ENCODE measurements at places on chromosomes 2 and 18.

GRCh38 chr2:150555611-150556356, 68.3 kb upstream of the RND3 start:
- DNase-seq = no peak

- DNase-seq = no peak
Observed at GRCh38 chr2:135485441-135485840, 45.6 kb downstream of the ZRANB3 start.

- no peak for DNase-seq
Observed at GRCh38 chr18:76463358-76463757, 31.7 kb downstream of the ZNF516 start.

- no peak for DNase-seq
Observed at GRCh38 chr2:219385958-219386520, 1.7 kb downstream of the DNPEP start.

DNA sequence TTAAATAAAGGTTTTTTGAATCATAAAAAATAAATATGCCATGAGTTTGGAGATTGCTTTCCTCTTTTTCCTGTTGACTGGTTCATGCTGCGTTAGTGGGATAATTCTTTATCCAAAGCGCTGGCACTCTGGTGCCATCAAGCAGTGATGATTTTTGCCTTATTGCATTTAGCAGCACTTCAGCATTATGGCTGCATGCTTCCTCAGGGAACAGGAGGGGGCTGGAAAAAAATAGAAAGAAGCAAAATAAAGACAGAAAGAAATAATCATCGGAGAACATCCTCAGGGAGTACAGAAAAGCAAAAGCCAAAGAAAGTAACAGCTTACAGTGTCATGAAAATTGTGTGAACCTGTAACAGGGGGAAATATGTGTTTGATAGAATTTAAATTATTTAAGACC, 1408.2 kb upstream of the PIK3C3 start:
- no peak for DNase-seq

DNA sequence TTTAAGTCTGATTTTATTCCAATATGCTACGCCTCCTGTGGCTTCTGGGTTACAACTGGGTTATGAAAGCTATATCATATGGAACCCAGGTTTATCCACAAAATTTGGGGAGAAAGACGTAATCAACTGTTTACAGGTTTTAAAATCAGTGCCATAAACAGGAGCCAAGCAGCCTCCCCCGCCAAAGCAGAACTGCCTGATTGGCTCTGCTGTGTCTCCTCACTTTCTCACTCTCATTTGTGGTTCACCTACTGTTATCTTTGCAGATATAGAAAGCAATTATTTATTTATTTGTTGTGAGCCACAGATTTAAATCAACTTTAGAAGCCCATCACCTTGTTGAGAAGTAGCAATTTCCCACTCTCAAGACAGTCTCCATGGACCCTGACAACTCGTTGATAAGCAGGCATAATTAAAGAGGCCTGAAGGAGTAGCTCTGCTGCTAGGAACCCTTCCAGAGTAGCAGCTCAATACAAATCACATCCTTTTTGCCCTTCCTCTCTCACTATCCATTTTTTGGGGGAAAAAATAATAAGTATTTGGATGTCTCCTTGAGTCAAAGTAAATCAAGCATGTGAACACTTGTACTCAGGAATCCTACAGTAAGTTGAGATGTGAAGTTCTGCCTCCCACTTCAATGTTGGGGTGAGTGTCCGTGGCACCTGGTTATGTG, 191.0 kb upstream of the CCDC150 start:
- DNase-seq = no peak

DNA sequence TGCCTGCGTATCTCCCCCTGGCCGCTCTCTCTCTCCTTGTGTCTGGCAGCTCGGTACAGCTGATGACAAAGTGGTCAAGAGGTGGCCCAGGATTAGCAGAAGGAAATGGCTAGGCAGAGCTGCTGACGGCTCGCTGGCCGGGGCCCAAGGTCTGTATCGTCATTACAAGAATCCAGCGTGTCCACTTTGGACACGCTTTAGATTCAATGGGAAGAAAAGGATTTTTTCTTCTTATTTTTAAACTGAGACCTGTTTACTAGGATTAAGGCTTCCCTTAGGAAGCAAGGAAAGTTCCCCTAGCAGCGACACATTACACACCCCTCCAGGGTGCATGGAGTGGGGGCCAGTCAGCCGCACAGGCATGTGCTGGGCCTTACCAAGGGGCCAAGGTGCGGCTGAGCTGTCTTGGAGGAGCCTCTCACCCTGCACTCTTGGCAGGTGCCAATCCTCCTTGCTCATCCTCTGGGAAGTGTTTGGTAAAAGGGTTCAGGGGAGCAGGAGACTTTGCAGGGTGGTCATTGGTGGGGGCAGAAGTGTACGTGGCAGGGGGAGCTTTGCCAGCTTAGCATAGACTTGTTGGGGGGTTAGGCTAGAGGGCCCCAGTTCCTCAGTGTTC, 76.8 kb downstream of the POLR1A start:
- no peak for DNase-seq

DNA sequence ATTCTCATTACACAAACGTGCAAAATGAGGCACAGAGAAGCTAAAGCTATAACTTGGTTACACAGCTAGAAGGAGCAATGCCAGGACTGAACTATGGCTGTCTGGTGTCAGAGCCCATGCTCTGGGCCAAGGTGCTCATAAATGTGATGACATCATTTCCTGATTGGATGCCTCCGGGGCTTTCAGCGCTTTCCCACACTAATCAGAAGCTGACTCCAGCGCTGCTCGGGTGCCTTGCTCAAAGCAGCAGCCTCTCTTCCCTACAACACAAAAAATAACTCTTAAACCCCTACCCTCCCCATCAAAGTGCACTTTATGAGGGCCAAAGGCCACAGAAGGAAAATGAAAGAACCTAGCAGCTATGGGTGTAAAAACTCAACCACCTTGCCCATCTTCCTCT, 90.7 kb downstream of the STK39 start:
- no peak for DNase-seq

DNA sequence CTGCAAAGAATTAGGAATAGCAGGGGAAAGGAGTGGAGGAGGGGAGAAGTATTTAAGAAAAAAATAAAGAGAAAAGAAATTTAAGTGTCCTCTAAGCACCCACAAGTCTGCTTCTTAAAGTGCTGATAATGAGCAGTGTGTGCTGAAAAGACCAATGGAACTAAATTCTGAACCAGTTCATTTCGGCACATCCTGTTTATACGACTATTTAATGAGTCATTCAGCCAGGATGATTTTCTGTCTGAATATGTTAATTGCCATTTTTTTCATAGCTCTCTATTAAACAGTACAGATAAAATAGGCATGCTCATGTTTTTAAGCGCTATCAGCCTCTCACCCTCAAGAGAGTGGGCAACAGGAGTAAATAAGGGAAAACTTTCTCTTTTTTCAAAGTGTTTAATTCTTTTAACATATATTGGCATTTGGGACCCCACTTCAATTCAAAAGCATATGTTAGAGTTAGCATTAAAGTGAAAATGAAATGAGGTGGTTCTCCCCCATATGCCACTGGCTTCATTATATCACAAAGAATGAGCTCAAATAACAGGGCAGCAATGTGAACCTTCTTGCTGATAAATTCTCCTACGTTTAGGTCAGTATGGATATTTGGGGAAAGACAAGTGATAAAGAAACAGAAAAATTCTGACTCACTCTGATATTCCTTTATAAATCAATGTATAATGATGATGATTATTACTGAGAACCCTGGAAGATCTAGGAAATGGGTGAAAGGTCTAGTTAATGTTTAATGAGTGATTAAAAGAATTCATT, 87.5 kb downstream of the TCF4 start:
- no peak for DNase-seq

- DNase-seq = no peak
Observed at GRCh38 chr2:203897544-203897943, 30.0 kb downstream of the CTLA4 start.

DNA sequence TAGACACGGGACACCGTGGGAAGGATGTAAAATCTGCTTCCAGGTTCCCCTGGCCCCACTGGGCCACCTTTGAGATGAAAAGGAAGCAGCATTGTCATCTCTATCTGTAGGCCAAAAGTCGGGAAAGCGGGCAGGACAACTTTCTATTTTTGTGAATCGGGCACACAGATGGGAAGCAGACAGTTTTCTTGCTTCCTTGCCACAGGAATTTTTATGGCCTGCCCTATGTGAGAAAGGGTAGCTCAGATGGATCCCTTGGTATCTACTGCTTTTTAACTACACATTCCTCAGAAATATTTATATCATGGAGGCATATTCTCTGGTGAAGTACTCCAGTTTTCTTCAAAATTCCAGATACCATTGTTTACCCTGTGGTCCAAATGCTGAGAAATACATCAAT, 735.5 kb downstream of the CBLN2 start:
- no peak for DNase-seq

GRCh38 chr2:100998235-100998573, 3.9 kb upstream of the RPL31 start:
- DNase-seq = no peak

- no peak for DNase-seq
Observed at GRCh38 chr18:45839414-45840395, 14.2 kb downstream of the SIGLEC15 start.

DNA sequence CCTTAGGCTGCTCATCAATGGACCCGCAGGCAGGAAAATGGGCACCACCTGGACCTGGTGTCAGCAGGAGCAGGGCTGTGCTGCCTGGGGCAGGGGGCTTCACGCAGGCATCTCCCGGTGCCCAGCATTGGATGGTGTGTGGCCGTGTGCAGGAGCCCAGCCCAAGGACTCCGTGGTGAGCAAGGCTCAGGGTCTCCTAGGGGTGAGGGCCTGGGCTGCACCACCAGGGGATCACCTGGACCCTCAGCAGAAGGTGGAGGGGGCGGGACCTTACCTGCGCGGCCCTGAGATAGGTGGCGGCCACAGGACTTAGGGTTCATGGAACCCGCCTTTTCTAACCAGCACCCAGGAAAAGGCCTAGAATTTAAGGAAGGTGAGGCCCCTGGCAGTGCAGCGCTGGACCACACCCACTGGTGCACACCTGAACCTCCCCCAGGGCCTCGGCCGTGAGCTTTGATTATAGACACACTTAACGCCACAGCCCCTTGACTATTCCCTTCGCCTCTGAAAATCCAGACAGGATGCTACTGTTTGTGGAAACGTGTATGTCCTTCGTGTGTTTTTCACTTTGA, 89.0 kb downstream of the TMEM18 start:
- no peak for DNase-seq

GRCh38 chr2:69437751-69438154, 518 bp upstream of the NFU1 start:
- no peak for DNase-seq

DNA sequence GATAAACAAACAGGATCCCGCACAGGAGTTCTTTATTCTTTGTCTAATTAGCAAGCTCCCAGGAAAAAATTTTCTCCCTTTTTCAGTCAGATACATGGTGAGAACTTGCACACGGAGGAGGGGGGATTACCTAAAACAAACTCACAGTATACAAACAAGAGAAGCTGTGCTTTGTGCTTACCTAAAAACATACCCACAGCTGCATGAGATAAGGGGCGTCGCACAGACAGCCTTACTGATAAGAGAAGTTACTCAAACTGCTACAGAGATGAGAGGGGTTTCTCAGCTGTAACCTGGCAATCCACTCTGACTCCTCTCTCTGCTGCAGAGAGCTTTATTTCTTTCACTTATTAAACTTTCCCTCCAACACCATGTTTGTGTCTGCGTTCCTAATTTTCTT, 32.9 kb upstream of the ST3GAL5 start:
- DNase-seq = no peak

DNA sequence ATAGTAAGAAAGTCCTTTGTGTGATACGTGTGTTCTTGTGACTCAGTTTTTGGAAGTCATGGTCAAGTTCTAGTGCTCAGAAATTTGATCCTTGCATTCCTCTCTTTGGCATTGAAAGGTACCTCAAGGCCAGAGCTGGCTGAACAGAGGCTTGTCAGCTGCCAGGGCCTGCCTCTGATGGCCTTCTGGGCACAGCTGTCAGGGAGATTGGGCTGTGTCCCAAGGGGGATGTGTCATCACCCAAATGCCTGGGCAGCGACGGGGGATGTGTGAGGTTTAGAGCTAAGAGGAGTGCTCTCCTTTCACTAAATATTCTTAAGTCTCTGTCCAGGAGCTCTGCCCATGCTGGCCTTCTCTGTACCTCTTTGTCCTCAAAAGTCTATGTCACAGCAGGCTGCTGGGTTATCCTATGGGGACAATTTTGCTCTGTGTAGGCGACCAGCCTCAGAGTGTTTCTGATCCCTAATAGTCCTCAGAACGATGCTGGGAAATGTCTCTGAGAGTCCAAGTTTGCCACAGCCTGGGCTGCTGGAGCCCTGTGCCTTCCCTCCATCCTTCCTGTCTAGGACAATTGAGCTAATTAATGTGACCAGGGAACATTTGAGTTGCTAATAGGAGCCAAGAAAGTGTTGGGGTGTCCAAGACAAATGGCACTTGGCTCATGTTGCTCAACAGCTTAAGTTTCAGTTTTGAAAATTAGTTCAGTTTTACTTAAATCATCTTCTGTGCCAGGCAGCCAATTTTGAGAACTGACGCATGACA, 115.4 kb upstream of the ZNF521 start:
- DNase-seq = no peak

DNA sequence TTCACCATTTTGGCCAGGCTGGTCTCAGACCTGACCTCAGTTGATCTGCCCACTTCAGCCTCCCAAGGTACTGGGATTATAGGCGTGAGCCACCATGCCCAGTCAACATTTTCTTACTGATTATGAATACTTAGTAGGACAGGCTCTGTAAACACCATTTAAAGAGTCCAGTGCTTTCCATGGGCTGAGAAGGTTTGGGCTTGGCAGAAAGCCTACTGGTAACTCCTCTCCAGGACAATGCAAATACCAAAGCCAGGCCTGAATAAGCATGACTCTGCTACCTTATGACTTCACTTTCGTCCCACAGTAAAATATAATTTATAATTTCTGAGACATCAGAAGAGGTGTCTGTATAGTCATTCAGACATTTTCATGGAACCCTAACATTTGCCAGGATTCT, 60.2 kb upstream of the FAM117B start:
- no peak for DNase-seq

DNA sequence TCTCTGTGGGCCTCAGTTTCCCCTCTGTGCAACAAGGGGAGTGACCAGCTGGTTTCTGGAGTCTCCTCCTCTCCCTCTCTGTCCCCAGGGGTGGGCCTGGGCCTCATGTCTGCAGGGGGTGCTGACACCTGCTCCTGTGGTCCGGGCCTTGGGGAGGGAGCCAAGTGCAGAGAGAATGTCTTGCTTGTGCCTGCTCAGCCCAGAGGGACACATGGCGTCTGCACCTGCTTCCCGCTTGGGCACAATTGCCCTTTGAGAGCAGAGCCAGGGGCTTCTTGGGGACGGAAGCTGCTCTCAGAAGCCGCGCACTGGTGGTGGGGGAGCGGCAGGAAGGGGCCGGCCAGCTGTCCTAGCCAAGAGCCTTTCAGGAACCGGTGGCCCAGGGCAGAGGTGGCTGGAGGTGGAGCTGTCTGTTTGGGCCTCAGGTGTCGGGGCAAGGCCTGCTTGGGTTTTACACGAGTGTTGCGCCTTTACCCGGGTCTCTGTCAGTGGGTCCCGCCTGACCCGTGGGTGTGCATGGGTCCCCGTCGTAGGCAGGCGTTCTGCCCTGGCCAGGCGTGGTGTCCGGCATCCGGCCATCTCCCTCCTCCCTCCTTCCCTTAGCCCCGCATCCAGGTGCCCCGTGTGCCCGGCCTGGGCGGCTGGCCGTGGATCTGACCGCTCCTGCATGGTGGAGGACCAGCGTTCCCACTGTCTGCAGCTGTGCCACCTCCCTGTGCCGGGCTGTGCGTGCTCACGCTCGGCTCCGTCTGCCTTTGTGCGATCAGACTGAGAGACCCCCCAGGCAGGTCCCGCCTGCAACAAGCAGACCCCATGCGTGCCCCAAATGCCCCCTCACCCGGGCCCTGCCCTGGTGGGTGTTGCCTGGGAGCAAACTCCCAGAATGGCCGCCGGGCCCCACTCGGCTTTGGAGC, 4.0 kb downstream of the NEU4 start:
- DNase-seq = no peak

Data from stimulated activated CD4-positive, alpha-beta T cell treated with anti-CD3 and anti-CD28 coated beads, Interleukin-1b, Interleukin-23, amount 100 ng/mL, for 1 hour (primary cell).